ENCODE measurements at places on chromosomes 16 and 17. TPM values are rescaled to one million over a fixed set of nuclear protein-coding genes. Genes with fewer than 3 reads are reported as not detected.

GRCh38 chr17:13346592-13346991 lies 255.1 kb downstream of the HS3ST3A1 start:
- no peaks in the 10 kb centered on the region for H3K36me3 ChIP-seq
- DNase-seq: no peak
- no peaks in the 10 kb centered on the region for H3K27me3 ChIP-seq
- H3K4me1 ChIP-seq: no peaks in the 10 kb centered on the region

DNA sequence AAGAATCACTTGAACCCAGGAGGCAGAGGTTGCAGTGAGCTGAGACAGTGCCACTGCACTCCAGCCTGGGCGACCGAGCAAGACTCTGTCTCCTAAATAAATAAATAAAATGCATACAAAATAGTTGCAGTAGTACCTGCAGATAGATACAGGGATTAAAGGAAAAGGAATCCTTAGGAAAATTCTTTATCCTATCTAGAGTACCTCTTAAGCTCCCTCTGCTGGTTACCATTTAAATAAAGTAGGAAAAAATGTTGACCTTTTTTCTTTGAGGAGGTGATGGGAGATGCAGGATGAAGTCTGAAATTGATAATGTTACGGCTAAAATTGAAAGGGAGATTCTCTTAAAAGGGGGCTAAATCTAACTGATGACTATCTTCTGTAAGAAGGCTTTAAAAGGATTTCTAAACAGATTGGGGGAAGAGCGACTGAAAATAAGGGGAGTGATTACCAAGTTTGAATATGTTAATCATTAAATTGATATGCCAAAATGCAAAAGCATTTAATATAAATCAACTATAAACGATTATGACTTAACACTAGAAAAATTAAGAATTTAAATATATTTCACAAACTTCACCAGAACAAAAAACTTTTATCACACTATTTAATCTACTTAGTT lies 29.4 kb downstream of the C16orf87 start:
- DNase-seq: peak; percentile 39
- no peaks in the 10 kb centered on the region for H3K27me3 ChIP-seq
- H3K36me3 ChIP-seq: peaks cover 24% of the 10 kb centered on the region
- no peak overlapping the region for H3K27ac ChIP-seq

GRCh38 chr17:36932694-36933511 lies 4.4 kb upstream of the LHX1 start:
- peak; percentile 54 for DNase-seq
- peaks cover 100% of the 10 kb centered on the region for H3K27me3 ChIP-seq
- no peaks in the 10 kb centered on the region for H3K36me3 ChIP-seq
- no peak overlapping the region for H3K27ac ChIP-seq
- H3K4me3 ChIP-seq: no peak overlapping the region

Gene TBC1D3B
- 3.3 TPM for total RNA-seq

DNA sequence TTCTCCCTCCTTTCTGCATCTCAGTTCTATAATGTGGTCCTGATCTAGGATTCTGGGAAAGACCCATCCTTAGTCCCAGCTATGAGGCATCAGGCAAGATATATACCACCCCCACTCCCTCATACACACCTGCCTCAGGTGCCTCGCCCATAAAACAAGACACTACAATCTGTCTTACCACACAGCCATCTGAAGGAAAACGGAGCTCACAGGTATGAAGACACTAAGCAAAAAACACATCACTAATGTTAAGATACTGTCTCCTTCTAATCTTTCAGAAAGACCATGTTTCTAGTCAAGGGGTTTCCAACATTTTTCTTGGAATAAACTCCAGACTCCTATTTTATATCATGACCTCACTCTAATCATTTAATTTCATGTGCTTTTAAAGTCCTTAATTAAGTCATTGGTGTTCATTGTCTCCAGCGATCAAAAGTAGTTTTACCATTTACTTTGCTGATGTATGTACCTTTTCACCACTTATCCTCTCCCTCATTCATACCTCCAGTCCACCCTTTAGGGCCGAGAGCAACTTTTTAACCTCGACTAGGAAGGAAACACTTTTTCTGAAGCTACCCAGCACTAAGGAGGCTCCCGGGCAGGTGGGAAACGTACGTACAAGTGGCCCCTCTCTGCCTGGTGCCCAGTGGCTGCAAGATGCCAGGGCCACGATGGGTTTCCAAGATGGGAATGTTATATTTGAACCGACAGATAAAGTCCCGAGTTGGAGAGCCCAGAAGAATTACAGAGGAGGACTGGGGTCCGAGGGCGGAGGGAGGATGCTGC lies 979 bp downstream of the MAP3K14 start:
- no peak for DNase-seq
- H3K36me3 ChIP-seq: no peaks in the 10 kb centered on the region
- no peak overlapping the region for H3K27ac ChIP-seq

- H3K4me3 ChIP-seq: no peak overlapping the region
- no peaks in the 10 kb centered on the region for H3K36me3 ChIP-seq
- no peak for DNase-seq
- no peaks in the 10 kb centered on the region for H3K4me1 ChIP-seq
These were observed 24.6 kb downstream of the COPRS start for GRCh38 chr17:31834448-31834847.

- peaks cover 43% of the 10 kb centered on the region for H3K4me1 ChIP-seq
- peak overlapping the region; percentile 49 for H3K27ac ChIP-seq
- H3K4me3 ChIP-seq: peak overlapping the region; percentile 43
- no peaks in the 10 kb centered on the region for H3K36me3 ChIP-seq
These were observed 60.2 kb downstream of the RAI1 start for GRCh38 chr17:17741349-17742023.

DNA sequence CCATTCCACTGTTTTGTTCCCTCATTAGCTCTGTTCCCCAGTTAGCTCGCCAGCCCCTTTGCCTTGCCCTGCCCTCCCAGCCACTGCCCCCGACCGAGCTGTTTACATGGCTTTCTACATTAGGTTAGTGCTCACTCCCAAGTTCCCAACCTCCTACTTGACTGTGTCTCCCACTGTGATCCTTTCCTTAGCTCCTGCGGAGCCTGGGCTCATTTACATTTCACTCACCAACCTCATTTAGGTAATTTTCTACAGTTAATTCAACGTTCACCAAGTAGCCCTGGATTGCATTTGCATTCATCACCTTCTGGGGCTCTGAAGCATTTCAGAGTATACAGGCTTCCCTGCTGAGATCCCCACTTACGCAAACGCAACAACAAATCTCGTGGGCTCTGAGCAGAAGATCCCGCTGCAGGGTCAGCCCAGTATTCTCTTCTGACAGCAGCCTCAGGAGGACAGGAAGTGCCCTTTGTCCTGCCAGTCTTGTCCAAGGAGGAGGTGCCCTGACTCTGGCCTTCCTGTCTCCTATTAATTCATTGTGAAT lies 325.8 kb upstream of the CCL2 start:
- H3K4me3 ChIP-seq: peak overlapping the region; percentile 17
- no peaks in the 10 kb centered on the region for H3K36me3 ChIP-seq
- DNase-seq: peak; percentile 51
- no peak overlapping the region for H3K27ac ChIP-seq
- no peaks in the 10 kb centered on the region for H3K27me3 ChIP-seq

Gene MLYCD
- total RNA-seq: 2.5 TPM

DNA sequence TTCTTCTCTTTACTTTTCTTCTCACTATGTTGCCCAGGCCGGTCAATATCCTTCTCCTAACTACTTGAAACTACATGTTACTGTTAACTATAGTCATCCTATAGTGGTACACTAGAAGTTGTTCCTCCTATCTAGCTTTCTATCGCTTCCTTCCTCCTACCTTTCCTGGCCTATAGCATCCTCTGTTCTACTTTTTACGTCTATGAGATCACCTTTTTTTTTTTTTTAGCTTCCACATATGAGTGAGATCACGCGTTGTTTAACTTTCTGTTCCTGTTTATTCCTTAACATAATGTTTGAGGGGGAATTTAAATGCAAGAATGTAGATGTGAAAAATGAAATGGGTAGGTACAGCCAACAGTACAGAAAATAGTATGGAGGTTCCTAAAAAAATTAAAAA lies 30.5 kb upstream of the YPEL2 start:
- no peaks in the 10 kb centered on the region for H3K36me3 ChIP-seq
- peaks cover 10% of the 10 kb centered on the region for H3K4me1 ChIP-seq
- H3K4me3 ChIP-seq: no peak overlapping the region
- H3K27ac ChIP-seq: no peak overlapping the region

Gene FOXC2
- total RNA-seq: not detected

DNA sequence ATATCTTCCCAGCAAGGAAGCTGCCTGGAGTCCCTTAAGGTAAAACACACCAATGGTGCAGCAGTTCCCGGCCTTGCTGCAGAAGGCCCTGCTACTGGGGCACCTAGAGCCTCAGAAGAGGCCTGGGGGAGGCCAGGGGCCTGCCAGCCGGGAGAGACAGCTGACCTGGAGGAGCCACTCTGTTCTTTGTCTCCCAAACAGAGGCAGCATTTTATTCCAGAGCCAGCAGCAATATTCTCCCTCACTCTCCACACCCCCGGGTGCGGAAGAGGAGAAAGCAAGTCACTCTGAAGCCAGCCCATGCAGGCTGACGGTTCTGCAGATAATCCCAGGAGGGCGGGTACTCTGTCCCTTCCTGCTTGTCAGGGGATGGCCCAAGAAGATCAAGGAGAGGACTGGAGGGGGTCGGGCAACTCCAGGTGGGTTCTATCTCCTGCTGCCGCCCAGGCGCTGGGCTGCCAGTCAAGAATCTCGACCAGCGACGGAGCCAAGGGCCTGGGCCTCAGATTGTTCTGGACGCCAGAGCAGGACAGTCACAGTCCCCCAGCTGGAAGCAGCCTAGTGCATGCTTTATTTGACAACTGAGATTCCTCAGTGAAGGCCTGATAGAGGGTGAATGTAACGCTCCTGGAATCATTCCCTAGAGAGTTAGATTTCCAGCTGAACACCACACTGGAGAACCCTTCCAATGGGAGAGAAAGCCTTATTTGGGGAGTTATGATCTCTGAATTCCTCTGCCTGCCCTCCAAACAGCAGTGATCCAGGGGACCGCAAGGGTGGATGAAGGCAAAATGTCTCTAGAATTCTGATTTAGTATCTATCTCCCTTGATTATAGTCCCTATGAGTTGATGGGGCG lies 1.1 kb upstream of the KIFC3 start:
- no peak overlapping the region for H3K4me3 ChIP-seq
- no peak overlapping the region for H3K27ac ChIP-seq

DNA sequence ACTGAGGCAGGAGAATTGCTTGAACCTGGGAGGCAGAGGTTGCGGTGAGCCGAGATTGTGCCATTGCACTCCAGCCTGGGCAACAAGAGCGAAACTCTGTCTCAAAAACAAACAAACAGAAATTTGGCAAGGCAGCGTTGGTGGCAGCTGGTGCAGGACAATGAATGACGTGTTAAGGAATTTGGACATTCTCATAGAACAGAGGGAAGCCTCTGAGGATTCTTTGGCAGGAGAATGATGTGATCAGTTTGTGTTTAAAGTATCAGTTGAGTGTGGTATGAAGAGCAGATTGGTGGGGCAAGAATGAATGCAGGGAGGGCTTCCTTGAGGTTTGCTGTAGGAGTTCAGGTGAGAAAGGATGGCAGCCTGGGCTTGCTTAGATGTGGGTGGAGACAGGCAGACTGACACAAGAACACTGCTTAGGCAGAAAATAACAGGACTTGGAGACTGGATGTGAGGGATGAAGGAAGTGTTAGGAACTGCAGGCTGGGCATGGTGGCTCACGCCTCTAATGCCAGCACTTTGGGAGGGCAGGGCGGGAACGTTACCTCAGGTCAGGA lies 4.8 kb downstream of the CYB5D2 start:
- DNase-seq: no peak
- H3K4me1 ChIP-seq: no peaks in the 10 kb centered on the region
- no peaks in the 10 kb centered on the region for H3K27me3 ChIP-seq

DNA sequence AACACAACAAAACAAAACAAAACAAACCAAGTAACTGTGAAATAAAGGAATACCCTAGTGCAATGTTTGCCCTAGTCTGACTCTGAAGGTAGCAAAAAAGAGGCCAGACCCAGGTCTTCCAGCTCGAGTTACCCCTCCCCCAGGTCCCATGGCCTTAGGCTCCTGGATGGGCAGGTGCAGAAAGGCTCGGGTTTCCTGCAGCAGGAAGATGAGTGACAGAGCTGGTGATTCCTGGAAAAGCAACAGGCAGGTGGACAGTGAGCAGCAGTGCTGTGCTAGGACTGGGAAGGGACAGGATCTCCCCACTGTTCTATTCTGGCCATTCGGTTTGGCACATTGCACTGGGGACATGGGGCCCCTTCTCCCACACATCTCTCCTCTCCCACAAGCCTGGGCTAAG lies 42.9 kb upstream of the MRTFB start:
- H3K36me3 ChIP-seq: no peaks in the 10 kb centered on the region
- H3K4me3 ChIP-seq: no peak overlapping the region
- H3K4me1 ChIP-seq: no peaks in the 10 kb centered on the region
- H3K27ac ChIP-seq: no peak overlapping the region

- no peaks in the 10 kb centered on the region for H3K27me3 ChIP-seq
- H3K36me3 ChIP-seq: no peaks in the 10 kb centered on the region
- no peak overlapping the region for H3K4me3 ChIP-seq
- peaks cover 11% of the 10 kb centered on the region for H3K4me1 ChIP-seq
These were observed 24.1 kb upstream of the KCNJ16 start for GRCh38 chr17:70050931-70051330.

- no peaks in the 10 kb centered on the region for H3K27me3 ChIP-seq
- H3K4me1 ChIP-seq: peaks cover 13% of the 10 kb centered on the region
These were observed 17.4 kb upstream of the ERN1 start for GRCh38 chr17:64147110-64148016.

GRCh38 chr16:86298758-86299134 lies 211.6 kb upstream of the FOXF1 start:
- peaks cover 24% of the 10 kb centered on the region for H3K4me1 ChIP-seq
- DNase-seq: no peak
- H3K36me3 ChIP-seq: no peaks in the 10 kb centered on the region

- no peaks in the 10 kb centered on the region for H3K27me3 ChIP-seq
- peaks cover 27% of the 10 kb centered on the region for H3K4me1 ChIP-seq
- H3K4me3 ChIP-seq: no peak overlapping the region
- H3K36me3 ChIP-seq: no peaks in the 10 kb centered on the region
These were observed 47.1 kb downstream of the WSB1 start for GRCh38 chr17:27341041-27341471.

GRCh38 chr17:66353937-66354401 lies 51.6 kb downstream of the PRKCA start:
- H3K27ac ChIP-seq: no peak overlapping the region
- H3K36me3 ChIP-seq: no peaks in the 10 kb centered on the region
- H3K4me3 ChIP-seq: no peak overlapping the region
- peaks cover 19% of the 10 kb centered on the region for H3K4me1 ChIP-seq
- no peak for DNase-seq

DNA sequence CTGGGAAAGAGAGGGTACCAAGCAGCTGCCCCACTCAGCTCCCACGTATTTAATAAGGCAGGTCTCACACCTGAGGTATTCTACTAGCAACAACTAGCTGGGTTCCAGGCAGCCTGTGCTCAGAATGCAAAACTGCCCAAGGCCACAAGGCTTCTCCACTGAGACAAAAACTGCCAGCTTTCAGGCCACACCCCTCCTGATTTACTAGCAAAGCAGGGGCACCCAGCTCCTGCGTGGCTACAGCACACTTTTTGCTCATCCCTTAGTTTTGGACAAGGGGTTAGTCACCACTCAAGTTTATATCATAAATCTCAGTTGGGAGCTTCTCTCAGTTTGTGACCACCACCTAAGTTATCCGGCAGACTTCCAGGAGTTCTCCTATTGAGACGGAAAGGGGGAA lies 494.6 kb downstream of the CDH11 start:
- no peaks in the 10 kb centered on the region for H3K36me3 ChIP-seq
- H3K27me3 ChIP-seq: no peaks in the 10 kb centered on the region
- no peak overlapping the region for H3K27ac ChIP-seq
- no peak overlapping the region for H3K4me3 ChIP-seq
- peak; percentile 9 for DNase-seq

GRCh38 chr16:56769677-56770076 lies 39.7 kb downstream of the NUP93 start:
- no peaks in the 10 kb centered on the region for H3K36me3 ChIP-seq
- no peak overlapping the region for H3K4me3 ChIP-seq
- peaks cover 15% of the 10 kb centered on the region for H3K4me1 ChIP-seq
- H3K27ac ChIP-seq: no peak overlapping the region
